ENCODE measurements at places on chromosomes 16 and 17. TPM values are rescaled to one million over a fixed set of nuclear protein-coding genes. Genes with fewer than 3 reads are reported as not detected.

- ATAC-seq: no peak
- no peaks in the 10 kb centered on the region for H3K36me3 ChIP-seq
- no peaks in the 10 kb centered on the region for H3K4me1 ChIP-seq
- H3K27me3 ChIP-seq: peaks cover 60% of the 10 kb centered on the region
- peak overlapping the region; percentile 4 for H3K4me3 ChIP-seq
These were observed 897 bp upstream of the CYGB start for GRCh38 chr17:76538281-76538931.

DNA sequence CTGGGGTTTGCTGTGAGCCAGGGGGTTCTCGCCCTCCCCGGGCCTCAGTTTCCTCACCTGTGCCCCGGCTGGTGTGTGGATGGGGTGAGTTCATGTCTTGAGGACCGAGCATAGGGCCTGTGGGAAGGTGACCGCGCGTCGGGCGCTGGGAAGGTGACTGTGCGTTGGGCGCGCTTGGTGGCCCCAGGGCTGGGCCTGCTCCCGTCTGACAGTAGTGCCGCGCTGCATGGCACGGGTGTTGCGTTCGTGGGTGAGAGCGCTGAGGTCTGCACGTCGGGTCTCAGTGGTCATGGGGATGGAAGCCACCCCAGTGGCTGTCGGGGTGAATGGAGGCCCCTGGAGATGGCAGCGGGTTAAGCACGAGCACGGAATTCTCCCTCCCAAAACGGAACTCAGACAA, 9.2 kb downstream of the ASPSCR1 start:
- ATAC-seq: no peak
- no peaks in the 10 kb centered on the region for H3K36me3 ChIP-seq
- no peaks in the 10 kb centered on the region for H3K27me3 ChIP-seq
- peaks cover 8% of the 10 kb centered on the region for H3K4me1 ChIP-seq

GRCh38 chr17:62617894-62618472, 9.5 kb upstream of the MRC2 start:
- H3K4me3 ChIP-seq: no peak overlapping the region
- H3K27ac ChIP-seq: no peak overlapping the region
- H3K4me1 ChIP-seq: no peaks in the 10 kb centered on the region
- no peaks in the 10 kb centered on the region for H3K27me3 ChIP-seq

- no peaks in the 10 kb centered on the region for H3K36me3 ChIP-seq
- ATAC-seq: peak; percentile 77
- no peak within 1 kb of the TSS for H3K27ac ChIP-seq
- peaks cover 34% of the 10 kb centered on the region for H3K27me3 ChIP-seq
- peaks cover 5% of the 10 kb centered on the region for H3K4me1 ChIP-seq
These were observed at the start of the genes KCTD19 and LRRC36 for GRCh38 chr16:67326472-67327309. KCTD19 (minus strand) TSS chr16:67326741; CDS start chr16:67326707, 34 bp downstream. LRRC36 (plus strand) TSS chr16:67326815; CDS start chr16:67326863, 48 bp downstream.

DNA sequence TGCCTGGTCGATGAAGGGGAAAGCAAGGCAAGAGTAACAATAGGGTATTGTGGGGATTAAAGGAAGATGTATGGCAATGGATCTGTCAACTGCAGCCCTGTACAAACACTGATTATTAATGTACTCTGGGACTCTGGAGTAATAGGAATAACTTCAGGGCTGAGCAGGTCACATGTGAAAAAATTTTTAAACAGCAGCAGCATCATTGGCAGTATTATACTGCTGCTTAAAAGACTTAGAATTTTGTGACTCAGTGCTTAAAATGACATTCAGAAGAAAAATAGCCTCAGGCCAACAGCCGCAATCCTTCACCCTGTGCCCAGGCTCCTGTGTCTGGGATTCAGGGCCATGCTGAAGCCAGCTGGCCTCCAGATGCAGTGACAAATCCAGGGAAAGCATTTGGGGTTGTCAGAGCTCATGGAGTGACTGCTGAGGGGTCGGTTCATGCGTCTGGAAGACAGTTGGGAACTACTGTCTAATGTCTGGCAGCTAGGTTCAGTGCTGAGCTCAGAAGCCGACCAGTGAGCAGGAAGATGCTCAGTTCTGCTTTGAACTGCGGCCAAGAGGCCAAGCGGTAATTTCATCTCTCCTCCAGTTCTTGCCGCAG, 22.2 kb downstream of the TEX2 start:
- H3K4me1 ChIP-seq: peaks cover 24% of the 10 kb centered on the region
- no peaks in the 10 kb centered on the region for H3K27me3 ChIP-seq
- H3K27ac ChIP-seq: peak overlapping the region; percentile 31
- H3K36me3 ChIP-seq: no peaks in the 10 kb centered on the region

DNA sequence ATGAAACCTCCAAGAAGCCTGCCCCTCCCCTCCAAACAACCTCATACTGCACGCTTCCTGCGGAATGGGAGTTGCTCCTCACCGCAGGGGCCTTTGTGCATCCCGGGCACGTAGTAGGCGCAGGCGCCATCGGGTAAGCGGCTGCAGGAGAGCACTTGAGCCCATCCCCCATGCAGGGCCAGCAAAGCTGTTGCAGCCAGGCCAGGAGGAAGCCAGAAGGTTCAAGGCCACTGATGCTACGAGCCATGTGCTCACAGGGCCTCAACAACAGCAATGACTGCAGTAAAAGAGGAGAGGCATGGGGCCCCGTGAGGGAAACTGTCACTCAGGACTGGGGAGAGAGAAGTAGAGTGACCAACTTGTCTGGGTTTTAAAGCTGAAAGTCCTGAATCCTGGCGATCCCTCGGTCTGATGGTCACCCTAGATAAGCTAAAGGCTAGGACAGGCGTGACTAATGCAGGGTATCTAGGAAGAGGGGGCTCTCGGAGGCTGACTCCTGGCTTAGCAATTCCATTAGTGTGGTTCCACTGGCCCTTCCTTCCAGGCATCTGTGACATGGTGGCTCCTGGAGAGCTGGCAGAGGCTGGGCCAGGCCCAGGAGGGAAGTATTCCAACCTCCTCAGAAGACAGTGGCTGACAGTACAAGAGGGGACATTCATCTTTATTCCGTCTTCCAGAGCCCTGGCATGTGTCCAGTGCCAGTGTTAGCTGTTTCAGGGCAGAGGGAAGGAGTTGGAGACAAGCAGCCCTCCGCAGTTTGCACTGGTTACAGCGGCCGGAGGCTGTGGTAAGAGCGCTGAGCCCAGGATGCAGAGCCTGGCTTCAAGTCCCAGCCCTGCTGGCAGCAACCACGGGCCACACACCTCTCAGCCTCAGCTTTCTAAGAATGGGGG, 20.8 kb downstream of the GOSR2 start:
- no peak overlapping the region for H3K27ac ChIP-seq
- ATAC-seq: no peak
- H3K4me1 ChIP-seq: peaks cover 26% of the 10 kb centered on the region
- no peak overlapping the region for H3K4me3 ChIP-seq

DNA sequence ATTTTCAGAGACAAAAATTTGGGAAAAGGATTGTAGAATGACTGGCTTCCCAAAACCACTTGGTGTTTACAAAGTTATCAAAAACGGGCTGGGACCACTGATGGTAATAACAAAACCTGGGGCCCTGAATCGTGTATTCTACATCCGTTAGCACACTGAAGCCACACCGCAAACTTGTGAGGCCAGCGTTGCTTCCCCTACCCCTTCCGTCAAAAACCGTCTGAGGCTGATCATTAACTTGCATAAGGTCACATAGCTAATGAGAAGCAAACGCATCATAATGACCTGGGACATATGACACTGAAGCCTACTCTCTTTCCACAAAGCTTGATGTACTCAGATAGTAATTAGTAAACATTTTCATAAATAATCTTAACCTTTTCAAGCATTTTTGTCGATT, 704.3 kb downstream of the MAF start:
- H3K36me3 ChIP-seq: no peaks in the 10 kb centered on the region
- no peak overlapping the region for H3K27ac ChIP-seq
- H3K4me3 ChIP-seq: no peak overlapping the region
- no peaks in the 10 kb centered on the region for H3K4me1 ChIP-seq

- no peaks in the 10 kb centered on the region for H3K36me3 ChIP-seq
- no peaks in the 10 kb centered on the region for H3K27me3 ChIP-seq
- peaks cover 80% of the 10 kb centered on the region for H3K4me1 ChIP-seq
- no peak for ATAC-seq
- no peak overlapping the region for H3K4me3 ChIP-seq
These were observed 68.7 kb downstream of the RAI1 start for GRCh38 chr17:17749921-17750320.

DNA sequence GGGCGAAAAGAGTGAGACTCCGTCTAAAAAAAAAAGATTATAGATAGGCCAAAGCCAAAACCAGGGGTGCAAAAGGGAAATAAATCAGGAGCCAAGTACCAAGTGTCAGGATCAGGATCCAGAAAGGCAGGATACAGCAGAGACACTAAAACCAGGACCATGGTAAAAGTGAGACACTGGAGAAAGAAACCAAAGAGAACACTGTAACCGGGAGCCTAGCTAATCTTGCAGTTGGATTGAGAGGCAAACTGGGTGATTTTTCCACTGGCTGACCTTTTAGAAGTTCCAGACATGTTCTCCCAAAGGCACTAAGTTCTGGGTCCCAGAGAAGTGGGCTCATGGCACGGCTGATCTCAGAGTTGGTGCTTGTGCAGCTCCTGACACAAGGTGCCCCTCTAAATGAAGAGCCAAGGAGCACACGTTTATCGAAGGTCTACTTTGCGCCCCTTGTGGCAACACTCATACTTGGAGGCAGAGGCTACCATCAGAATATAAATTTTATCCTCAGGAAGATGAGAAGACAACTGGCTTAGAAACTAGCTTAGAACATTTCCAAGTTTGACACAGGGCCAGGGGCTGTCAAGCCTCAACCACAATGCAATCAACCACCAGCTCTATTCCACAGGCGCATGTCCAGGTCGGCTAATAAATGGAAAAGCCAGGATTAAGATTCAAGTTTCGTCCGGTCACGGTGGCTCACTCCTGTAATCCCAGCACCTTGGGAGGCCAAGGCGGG, 27.5 kb upstream of the HELZ start:
- no peak for ATAC-seq
- no peaks in the 10 kb centered on the region for H3K36me3 ChIP-seq
- H3K4me1 ChIP-seq: no peaks in the 10 kb centered on the region
- no peaks in the 10 kb centered on the region for H3K27me3 ChIP-seq
- H3K27ac ChIP-seq: no peak overlapping the region
- H3K4me3 ChIP-seq: no peak overlapping the region

Gene ARHGAP44
- 4.7 TPM for total RNA-seq

Gene PRRT2
- total RNA-seq: 13.5 TPM

Gene CCDC144A
- total RNA-seq: 4.7 TPM

Gene CTRB1
- total RNA-seq: not detected
